ENCODE measurements at places on chromosomes 3 and 15.

- no peak for DNase-seq
Observed at GRCh38 chr3:95813244-95813643, 1001.1 kb upstream of the EPHA6 start.

- DNase-seq: no peak
Observed at GRCh38 chr15:63166219-63166618, 8.9 kb upstream of the RPS27L start.

DNA sequence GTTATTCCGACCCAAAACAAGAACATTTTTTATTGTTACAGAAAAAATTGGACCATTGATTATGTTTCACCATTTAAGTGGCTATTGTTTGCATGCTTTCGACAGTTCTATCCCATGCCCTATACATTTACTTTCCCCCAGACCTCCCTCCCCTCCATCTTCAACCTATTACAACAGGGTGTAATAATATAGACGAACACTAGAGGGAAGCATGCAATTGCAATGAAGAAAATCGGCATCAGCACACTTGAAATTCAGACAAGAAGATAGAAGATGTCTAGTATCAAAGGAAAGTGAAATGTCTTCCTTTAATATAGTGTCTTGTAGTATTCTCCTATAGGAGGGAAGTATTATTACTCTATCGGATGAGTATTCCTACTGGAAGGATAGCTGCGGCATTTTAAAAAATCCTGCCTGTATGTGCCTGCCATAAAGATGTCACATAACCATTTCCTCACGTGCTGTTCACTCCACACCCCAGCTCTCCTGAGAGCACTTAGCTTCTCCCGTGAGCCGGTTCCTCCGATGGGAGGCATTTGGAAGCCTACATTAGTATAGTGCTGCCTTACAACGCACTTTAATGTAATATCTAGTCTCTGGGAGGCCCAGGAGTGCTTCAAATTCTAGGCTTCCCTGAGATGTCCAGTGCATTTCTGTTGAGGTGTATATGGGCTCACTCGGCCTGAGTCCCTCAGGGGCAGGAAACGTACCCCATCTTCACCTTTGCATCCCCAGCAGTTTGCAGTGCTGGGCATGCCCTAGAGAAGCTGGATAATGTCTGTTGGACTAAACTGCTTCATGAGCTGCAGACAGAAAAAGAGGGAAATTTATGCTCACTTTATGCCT lies 17.8 kb upstream of the ERICH6 start:
- DNase-seq: no peak

DNA sequence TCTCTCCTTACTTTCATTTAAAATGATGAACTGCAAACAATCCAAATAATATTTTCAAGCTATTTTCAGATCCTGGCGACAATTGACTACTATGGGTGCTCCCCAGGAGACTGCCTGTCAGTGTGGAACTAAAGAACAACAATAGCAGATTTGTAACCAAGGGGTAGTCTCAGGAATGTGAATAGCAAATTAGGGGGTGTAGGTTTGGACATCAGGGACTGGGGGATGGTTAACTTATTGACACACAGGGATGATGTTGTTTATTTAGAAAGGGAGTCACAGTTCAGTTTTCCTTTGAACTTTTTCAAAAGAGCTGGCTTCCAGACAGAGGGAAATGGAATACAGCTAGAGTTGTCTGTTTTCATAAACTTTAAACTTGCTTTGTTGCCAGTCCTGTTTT lies 229.8 kb downstream of the LRTM1 start:
- DNase-seq: no peak

- DNase-seq: no peak
Observed at GRCh38 chr15:27091270-27091940, 120.4 kb downstream of the GABRG3 start.
